ENCODE measurements at places on chromosomes 16 and 17.

GRCh38 chr16:55559933-55560516 is 6.5 kb upstream of the CAPNS2 start:
- DNase-seq: no peak

DNA sequence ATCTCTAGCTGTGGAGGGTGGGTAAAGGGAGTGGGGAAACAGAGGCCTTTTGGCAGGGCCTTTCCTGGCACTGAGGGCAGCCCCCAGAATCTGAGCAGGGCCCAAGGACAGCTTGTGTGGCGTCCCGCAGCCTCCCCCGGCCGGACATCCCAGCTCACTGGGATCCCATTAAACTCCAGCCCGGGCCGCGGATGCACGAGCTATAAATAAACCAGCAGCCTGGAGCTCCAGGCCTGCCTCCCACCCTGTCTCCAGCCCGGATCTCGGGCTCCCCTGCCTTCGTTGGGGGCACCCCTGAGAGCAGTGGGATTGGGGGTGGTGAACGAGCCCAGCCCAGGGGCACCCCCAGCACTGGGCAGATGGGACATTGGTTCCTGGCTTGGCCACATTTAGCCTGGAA is 13.8 kb upstream of the AATK start:
- DNase-seq: no peak

DNA sequence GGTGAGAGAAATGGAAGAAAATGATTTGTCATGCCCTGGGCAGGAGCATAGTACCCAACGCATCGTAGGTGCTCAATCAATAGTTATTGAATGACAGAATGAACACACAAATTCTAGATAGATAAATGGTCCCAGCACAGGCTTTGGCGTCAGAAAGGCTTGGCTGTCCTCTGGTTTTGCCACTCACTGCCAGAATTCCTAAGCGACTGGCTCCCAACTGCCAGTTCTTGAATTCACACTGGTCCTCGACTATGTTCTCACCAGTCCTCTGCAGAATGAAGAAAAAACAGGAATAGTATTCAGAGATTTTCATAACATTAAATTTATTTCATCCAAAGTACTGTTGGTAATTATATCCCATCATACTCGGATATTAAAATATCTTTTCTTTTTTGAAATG is 163.1 kb upstream of the NOL11 start:
- DNase-seq: no peak

DNA sequence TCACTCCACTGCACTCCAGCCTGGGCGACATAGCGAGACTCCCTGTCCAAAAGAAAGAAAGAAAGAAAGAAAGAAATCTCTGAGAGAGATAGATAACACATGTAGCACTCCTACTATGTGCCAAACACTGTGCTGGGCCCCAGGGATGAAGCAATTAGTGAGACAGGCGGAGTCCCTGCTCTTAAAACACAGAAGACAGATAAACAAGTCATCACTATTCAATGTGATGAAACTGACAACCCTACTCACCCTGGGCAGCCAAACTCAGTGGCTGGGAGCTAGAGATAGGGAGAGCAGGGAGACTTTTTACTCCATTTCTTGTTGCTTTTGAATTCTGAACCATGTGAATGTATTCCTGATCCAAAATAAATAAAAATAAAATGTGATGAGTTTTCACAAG is 35.2 kb upstream of the GOSR2 start:
- no peak for DNase-seq

GRCh38 chr16:70410734-70411133 is 28.2 kb downstream of the ST3GAL2 start:
- no peak for DNase-seq

GRCh38 chr16:78570399-78571141 is 471.1 kb downstream of the WWOX start:
- no peak for DNase-seq

- no peak for DNase-seq
These were observed 251.4 kb downstream of the PHKB start for GRCh38 chr16:47712276-47713224.

DNA sequence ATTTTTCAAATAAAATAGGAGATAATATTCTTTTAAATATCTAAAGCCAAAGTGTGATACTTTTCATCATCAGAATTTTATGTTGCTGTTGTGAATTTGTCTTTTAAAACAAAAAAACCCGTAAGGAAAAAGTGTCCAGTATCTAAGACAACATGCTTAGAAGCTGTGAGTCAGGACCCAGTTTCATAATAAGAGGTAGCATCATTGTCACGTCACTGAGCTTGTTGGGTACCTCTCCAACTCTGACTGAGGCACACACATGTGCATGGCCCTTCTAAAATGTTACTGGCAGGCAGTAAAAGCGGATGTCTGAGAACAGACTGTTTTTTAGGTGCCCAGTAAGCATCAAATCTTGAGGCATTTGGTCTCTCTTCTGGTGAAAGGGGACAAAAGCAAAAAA is 2.5 kb downstream of the CIAPIN1 start:
- DNase-seq: no peak

DNA sequence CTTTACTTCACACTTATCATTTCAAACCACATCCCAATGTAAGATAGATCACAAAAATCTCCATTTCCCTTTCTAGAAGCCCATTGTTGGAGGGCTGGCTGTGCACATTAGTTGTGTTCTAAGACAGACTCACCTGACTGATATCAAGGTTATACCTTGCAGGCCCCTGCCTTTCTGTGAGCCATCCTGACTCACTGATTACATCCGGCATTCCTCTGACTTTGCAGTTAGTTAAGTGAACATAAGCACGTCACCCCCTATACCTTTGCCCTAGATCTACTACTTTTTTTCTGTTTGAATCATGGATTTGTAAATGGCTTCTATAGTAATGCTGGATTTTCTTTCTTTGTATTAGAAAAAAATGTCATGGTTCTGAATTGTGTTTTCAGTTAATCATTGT is 78.3 kb downstream of the TANGO6 start:
- peak; percentile 41 for DNase-seq

DNA sequence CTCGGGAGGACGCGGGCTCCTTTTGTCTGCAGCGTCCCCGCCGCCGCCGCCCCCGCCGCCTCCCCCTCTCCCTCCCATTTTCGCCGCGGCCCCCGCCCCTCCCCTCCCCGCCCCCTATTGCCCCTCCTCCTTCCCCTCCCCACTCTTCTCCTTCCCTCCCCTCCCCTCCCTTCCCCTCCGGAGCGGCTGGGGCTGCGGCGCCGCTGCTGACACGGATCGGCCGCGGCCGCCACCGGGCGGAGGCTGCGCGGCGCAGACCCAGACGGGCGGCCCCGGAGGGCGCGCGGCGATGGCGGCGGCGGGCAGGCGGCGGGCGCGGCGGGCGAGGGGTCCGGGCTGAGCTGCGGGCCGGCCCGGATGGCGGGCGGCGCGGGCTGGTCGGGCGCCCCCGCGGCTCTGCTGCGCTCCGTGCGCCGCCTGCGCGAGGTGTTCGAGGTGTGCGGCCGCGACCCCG is at the start of gene RAB11FIP4:
TSS of gene RAB11FIP4 (plus strand) at position 180 of the 454 bp plus-strand sequence. CDS start at position 358, 178 bp downstream.
- no peak for DNase-seq

GRCh38 chr17:55576237-55576995 is 65.2 kb upstream of the SMIM36 start:
- peak; percentile 73 for DNase-seq

DNA sequence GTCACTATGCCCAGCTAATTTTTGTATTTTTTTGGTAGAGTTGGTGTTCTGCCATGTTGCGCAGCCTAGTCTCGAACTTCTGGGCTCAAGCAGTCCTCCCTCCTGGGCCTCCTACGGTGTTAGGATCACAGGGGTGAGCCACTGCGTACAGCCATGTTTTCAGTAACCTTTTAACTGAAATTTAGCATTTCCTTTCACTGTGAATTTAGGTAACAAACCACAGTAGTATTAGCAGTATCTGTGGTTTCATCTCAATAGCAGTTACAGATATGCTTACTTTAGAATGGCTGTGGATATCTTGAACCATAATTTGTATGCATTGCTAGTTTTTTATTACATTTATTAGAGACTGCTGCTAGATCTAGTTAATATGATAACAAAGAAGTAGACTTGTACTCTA is 4.3 kb upstream of the RANGRF start:
- no peak for DNase-seq

GRCh38 chr17:40884708-40885512 is at the start of gene KRT20:
KRT20 (minus strand) TSS chr17:40885242; CDS start chr17:40885185, 57 bp downstream.
- DNase-seq: no peak

- DNase-seq: no peak
These were observed 25.1 kb downstream of the GSG1L start for GRCh38 chr16:28038409-28038808.

GRCh38 chr16:70700101-70701020 is 14.5 kb upstream of the MTSS2 start:
- no peak for DNase-seq

- DNase-seq: peak; percentile 73
These were observed 2.5 kb downstream of the KRTAP2-2 start for GRCh38 chr17:41052566-41052965.
